T-helper 9 cell (primary cell): ENCODE measurements at places on chromosomes 3 and 15.

DNA sequence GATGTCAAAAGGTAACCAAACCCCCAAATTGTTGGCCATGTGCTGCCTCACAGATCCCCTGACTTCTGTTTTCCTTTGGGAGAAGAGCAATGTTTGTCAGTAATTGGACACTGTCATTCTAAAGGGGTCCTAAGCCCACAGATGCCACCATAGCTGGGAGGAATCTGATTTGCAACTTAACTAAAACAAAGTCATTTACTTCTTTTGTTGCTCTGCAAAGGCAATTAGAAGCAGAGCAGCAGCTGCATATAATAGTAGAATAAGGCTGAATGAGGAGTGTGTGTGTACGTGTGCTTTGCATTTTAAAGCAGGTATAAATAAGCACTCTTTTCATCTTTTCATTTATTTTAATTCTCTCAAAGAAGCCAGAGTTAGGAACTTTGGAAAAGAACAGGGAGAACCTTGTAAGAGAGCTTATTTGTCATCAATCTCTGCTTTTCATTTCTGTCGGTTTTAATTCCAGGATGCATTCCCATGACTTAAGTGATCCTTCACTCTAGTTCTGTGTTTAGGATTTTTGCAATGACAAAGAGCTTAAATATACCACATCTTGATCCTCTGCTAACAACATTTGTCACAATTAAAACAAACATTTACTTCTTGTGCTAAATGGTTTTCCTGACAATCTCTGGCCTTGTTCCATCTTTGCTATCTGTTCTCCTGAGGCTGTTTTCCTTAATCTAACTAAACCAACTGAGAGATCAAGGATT lies 530.2 kb upstream of the CBLB start:
- DNase-seq, result no peak

DNA sequence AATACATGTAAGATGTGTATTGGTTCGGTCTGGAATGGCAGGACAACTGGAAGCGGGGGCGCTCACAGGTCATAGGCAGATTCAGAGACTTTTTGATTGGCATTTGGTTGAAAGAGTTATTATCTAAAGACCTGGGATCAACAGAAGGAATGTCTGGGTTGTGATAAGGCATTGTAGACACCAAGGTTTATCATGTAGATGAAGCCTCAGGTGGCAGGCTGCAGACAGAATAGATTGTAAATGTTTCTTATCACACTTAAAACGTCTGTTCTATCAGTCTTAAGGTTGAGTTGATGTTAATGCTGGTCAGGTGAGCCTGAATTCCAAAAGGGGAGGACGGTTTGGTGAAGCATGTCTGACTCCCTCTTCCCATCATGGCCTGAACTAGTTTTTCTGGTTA lies 295.9 kb upstream of the PROK2 start:
- no peak for DNase-seq

DNA sequence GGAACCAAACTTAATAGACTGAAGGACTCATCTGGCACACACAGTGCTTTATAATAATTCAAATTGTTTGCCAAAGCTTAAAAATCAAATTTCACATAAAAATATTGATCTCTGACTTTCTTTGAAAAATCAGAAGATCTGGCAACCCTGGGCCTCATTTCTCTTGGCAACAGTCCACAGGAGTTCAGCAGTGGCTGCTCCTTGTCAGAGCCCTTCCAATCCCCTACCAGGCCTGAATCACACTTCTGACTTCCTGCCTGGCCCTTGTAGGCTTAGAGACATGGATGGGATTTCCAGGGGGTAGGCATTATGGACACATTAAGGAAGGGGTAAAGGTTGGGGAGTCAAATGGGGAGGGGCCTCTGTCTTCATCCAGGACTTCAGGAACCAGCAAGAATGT lies 55.5 kb downstream of the PLS1 start:
- DNase-seq, result no peak

- DNase-seq, result no peak
Measured at GRCh38 chr3:157204431-157204830, 44.5 kb upstream of the CCNL1 start.

- DNase-seq, result peak; percentile 55
Measured at GRCh38 chr15:73897441-73898261, 24.3 kb downstream of the TBC1D21 start.

GRCh38 chr3:3260870-3261269 lies 81.4 kb upstream of the CRBN start:
- DNase-seq, result no peak

DNA sequence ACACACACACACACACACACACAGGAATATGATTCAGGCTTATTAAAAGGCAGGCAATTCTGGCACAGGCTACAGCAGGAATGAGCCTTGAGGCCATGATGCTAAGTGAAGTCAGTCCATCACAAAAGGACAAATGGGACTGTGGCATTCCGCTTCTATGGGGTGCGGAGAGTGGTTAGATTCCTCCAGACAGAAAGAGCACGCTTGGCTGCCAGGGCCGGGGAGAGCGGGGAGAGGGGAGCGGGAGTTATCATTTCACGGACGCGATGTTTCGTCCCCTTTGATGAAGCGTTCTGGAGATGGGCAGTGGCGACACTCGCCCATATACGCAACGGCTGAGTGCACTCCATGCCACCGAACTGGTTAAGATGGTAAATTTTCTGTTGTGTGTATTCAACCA lies 58.5 kb upstream of the FAM174B start:
- no peak for DNase-seq

DNA sequence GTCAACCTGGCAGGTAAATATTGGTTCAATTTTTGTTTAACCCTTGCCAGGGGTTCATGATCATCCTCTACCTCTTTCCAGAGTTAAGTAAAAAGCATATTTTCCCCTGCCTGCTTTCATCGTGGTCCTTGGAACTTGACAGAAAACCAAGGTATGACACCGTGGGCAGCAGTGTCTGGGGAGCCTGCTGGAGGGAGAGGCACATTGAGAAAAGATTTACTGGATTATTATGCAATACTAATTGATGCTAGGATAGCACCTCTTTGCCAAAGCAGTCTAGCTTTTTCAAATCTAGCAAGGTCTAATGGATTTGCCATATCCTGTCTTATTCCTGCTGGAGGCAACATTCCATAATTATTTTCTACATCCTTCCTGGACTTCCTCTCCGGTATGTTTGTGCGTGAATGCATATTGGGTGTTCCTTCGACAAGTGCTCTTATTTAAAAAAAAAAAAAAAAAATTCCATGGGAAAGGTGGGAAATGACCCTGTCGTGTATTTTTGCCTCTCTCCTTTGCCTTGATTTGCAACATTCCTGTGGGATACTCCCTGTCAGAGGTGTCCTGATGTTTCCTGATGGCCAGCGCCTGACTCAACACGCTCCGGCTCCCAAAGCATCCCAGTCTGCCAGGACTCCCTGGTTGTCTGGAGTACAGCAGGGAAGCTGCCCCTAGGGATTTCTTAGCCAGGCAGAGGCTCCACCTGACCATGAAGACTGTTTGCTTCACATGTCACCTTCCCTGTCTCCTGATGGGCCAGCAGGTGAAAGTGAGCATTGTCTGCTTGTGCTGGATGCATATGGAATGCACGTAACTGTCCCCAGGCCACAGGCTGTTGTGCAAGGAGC lies 6.3 kb downstream of the BHLHE40 start:
- no peak for DNase-seq

DNA sequence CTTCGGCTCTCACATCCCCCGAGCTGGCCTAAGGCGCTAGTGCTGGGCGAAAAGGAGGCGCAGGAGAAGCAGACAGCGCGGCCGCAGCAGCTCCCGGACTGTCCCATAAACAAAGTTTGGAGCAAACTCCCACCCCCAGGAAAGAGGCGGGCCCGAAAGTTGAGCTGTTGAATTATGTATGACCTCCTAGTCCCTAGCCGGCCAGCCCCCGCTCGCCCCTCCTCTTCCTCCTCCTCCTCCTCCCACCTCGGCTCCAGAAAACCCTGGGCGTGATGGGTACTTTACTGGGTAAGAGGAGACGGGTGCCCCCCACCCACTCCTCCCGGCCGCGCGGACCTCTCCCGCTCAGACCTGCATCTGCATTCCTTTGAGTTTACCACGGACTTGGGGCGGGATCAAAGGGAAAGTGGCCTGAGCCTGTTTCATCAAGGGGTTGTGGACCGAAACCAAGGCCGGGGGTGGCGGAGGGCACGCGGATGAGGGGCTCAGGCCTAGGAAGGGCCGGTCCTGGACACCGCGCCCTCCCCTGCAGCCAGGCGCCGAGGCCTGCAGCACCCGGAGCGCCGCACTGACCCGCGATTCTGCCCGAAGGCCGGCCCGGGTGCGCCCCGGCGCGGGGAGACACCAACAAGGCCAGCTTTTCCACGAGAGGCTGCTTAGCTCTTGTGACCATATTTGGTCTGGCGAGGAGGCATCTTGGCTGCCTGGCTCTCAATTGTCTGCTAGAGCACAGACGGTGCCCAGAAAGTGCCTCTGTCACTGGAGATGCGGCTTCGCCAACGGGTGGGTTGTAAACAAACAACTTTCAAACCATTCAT lies at the start of gene WWTR1:
Gene WWTR1, minus strand, starts transcription at position 100 of the 818 bp plus-strand sequence. CDS start 719 bp downstream, outside the sequence.
- DNase-seq, result no peak

GRCh38 chr3:76369170-76369569 lies 583.8 kb upstream of the ZNF717 start:
- DNase-seq, result no peak

- no peak for DNase-seq
Measured at GRCh38 chr3:11514191-11514821, 129.4 kb downstream of the VGLL4 start.

- no peak for DNase-seq
Measured at GRCh38 chr3:135000465-135000864, 205.4 kb downstream of the EPHB1 start.

DNA sequence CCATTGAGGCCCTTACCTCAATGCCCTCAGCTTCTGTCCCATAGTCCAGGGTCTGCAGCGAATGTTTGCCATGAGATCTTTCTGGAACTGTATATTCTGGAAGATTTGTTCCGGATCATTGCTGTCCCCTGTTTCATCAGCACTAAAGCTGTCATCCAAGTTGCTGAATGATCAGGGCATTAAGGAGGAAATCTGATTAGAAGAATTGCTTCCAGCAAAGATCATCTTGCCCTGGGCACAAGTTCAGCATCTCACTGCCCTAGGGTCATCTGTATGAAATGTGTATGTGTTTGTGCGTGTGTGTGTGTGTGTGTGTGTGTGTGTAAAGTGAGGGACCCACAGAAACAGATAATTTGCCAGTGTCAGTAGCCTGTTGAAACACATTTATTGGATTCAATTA lies 1.4 kb downstream of the TMC3 start:
- DNase-seq, result no peak

DNA sequence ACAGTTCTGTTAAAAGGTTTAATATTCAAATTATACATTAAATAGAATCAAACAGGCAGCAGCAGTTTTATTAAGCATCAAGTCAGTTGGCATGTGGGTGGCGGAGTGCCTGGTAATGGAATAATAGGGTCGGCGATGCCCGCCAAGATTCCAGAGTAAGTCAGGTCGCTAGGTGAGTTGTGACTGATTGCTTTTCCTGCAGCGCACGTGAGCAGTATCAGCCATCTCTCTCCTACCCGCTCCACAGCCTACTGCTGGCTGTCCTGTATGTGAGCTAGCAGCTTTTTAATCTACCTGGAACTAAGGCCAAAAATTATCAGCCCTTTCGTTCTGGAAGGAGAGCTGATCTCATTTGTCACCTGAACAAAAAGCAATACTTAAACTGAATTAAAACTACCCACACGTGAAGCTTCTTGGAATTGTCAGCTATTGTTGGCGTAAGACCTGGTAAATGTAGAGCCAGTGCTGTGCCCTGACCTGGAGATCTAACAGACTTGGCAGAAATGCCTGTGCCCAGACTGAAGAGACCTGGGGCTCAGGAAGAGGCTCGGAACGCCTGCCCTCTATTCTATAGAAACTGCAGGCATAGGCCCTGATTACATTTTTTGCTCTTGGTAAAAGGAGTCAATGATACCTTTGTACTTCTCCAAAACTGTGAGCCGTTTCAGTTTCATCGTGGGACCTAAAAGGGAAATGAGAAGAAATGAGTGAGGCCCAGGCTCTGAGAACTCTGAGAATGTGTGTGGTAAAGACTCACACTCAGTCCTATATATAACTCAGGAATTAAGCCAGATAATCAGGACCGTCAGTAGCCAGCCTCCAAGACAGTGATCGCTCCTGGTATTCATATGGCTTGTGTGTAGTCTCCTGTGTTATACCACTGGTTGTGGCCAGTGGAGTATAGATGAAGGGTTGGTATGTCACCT lies 21.9 kb downstream of the IDH3A start:
- DNase-seq, result no peak

DNA sequence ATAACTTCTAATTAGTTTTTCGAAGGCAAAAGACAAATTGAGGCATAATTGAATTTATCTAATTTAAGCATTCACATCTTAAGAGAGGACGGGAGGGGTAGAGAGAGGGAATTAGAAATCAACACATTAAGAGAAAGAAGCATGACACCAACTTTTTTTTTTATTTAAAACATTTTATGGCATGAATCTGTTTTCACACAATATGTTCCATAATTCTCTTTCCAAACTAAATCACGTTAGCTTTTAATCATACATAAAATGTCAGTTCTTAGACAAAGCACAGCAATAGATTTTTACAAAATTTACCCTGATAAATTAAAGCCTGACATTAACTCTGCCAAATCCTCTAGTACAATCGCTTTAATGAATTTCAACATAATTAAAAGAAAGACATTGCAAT lies 600.8 kb upstream of the ROBO1 start:
- no peak for DNase-seq

- no peak for DNase-seq
Measured at GRCh38 chr15:80202641-80203360, 49.2 kb downstream of the CTXND1 start.
